Epithelial cell of alveolus of lung (primary cell): ENCODE measurements at places on chromosomes 4 and X. TPM values are rescaled to one million over a fixed set of nuclear protein-coding genes. Genes with fewer than 3 reads are reported as not detected.

The FHDC1 gene
- 0.16 and 0.26 TPM in 2 replicates for total RNA-seq

The ZNF185 gene
- total RNA-seq, result 1.5 and 4.0 TPM in 2 replicates

The NUP62CL gene
- total RNA-seq, result 0.72 TPM in 1 of 2 replicates, not detected in the other

The ARHGAP6 gene
- total RNA-seq, result 4.4 and 15.3 TPM in 2 replicates

The STATH gene
- 0.80 TPM in 1 of 2 replicates, not detected in the other for total RNA-seq

The GUCY1A1 gene
- 0.39 and 4.2 TPM in 2 replicates for total RNA-seq

The FGFR3 gene
- total RNA-seq, result 0.88 and 1.4 TPM in 2 replicates

The RHOXF2 gene
- not detected in 2 replicates for total RNA-seq

The SCML1 gene
- total RNA-seq, result 3.0 and 5.9 TPM in 2 replicates

The SPARCL1 gene
- under 0.01 and 1.0 TPM in 2 replicates for total RNA-seq

The LARP7 gene
- 14.1 and 20.5 TPM in 2 replicates for total RNA-seq

The CLNK gene
- total RNA-seq, result not detected in 2 replicates

The TEX13D gene
- total RNA-seq, result not detected in 2 replicates

The SATL1 gene
- not detected in 2 replicates for total RNA-seq

The AFM gene
- not detected in 2 replicates for total RNA-seq

The NOX1 gene
- not detected in 2 replicates for total RNA-seq

The ETDA gene
- total RNA-seq, result not detected in 2 replicates

The SMIM10L2A gene
- 0.08 and 0.26 TPM in 2 replicates for total RNA-seq

The UCP1 gene
- not detected in 2 replicates for total RNA-seq

The GLRB gene
- 1.1 and 5.8 TPM in 2 replicates for total RNA-seq

The PPP4R3C gene
- total RNA-seq, result not detected in 2 replicates

The HPGD gene
- total RNA-seq, result 0.78 and 0.80 TPM in 2 replicates

The VCX3B gene
- total RNA-seq, result not detected in 2 replicates

The VSIG1 gene
- total RNA-seq, result 0.13 and 0.32 TPM in 2 replicates

The CASK gene
- 24.8 and 142 TPM in 2 replicates for total RNA-seq

The DUX4 gene
- total RNA-seq, result not detected in 2 replicates

The IL2RG gene
- not detected in 2 replicates for total RNA-seq

The STPG2 gene
- 0.52 TPM in 1 of 2 replicates, not detected in the other for total RNA-seq

The GABRB1 gene
- 0.16 and 1.2 TPM in 2 replicates for total RNA-seq

The RAB33B gene
- total RNA-seq, result 7.0 and 9.8 TPM in 2 replicates

The GLRA3 gene
- not detected in 2 replicates for total RNA-seq

The DCAF8L2 gene
- total RNA-seq, result not detected in 2 replicates

The FGF13 gene
- 1.0 and 3.4 TPM in 2 replicates for total RNA-seq

The DRP2 gene
- 0.80 and 1.3 TPM in 2 replicates for total RNA-seq

The ABRAXAS1 gene
- 15.4 and 17.7 TPM in 2 replicates for total RNA-seq

The CLDN2 gene
- total RNA-seq, result not detected in 2 replicates

The ERCC6L gene
- 1.4 and 4.7 TPM in 2 replicates for total RNA-seq

The OTOP1 gene
- total RNA-seq, result not detected in 2 replicates

The BRS3 gene
- not detected in 2 replicates for total RNA-seq
